ENCODE measurements at places on chromosomes 7 and 10.

DNA sequence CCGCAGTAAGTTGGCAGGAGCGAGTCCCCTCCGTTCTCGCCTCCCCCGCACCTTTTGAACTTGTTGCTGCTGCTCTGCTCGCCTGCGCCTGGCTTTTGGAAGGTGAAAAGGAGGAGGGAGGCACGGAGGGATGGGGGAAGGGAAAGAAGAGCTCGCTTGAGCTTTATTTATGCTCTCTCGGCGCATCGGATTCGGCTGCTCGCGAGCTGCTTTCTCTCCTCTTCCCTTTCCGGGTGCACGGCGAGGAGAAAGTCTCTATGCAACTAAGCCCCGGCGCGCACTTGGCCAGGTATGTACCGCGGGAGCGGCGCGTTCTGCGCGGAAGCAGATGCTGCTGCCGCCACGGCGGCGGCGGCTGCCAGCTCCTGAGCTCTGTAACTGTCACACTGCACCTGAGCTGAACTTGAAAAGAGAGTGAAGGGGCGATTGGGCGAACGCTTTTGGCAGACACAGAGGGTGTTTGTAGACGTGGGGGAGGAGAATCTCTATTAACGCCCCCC is 551 bp downstream of the KCND2 start:
- DNase-seq: peak; percentile 85

- peak; percentile 96 for DNase-seq
Measured at GRCh38 chr10:80408242-80409101, at the start of gene PRXL2A. Gene PRXL2A, plus strand, starts transcription at chr10:80408551. Its CDS starts 11,917 bp downstream, at chr10:80420468.

DNA sequence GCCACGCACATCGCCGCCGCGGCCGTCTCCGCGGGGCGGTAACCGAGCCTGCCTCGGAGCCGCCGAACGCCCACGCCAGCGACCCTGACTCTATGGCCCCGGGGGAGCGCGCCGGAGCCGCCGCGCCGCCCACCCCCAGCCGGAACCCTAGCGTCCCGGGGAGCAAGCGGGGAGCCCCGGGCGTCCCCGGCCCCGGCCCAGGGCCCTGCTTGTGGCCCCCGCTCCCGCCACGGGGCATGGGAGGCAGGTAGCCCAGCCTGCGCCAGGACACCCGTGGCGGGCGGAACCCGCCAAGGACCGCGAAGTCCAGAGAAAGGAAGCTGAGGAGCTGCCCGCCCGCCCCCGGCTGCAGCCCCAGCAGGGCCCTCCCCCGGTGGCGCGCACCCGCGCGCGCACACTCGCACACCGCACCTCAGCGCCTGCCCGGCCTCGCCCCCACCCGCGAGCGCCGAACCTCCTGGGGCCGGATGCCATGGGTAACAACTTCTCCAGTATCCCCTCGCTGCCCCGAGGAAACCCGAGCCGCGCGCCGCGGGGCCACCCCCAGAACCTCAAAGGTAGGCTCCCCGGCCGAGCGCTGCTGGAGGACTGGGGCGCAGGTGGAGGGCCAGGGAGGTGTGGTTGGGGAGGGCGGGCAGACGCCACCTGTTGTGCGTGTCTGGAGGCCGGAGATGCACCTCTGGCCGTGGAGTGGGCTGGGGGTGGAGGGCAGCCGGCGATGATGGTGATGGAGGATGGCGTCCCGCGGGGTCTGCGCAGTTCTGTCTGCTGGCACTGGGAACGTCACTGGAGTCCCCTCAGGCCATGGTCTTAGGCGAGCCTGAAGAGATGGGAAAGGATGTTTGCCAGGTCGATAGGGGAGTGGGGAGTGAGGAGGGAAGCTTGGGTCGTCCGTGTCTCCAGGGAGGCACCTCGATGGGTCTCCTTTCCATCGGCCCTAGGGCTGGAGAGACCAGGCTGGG is 692 bp downstream of the NEURL1 start:
- peak; percentile 65 for DNase-seq

GRCh38 chr10:133379152-133379800 is at the start of gene PAOX:
Gene PAOX, plus strand, starts transcription at chr10:133379262. Its CDS starts 55 bp downstream, at chr10:133379317.
- DNase-seq: peak; percentile 70

DNA sequence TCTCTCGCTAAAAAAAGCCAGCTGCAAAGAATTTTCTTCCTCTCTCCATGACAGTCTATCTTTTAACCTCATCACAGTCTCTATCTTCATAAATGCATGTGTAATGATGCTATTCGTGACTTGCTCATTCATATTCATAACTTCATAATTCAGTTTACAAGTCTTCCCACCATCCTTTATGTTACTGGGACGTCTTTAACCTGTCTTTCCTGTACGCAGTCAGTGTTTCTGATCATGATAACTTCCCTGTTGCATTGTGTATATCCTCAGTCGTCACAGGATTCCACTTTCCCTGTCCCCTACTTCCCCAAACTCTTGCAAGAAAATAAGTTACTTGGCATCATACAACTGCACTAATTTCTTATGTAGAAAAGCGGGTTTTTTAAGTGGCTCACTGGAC is 165.6 kb upstream of the ASAH2 start:
- DNase-seq: no peak

DNA sequence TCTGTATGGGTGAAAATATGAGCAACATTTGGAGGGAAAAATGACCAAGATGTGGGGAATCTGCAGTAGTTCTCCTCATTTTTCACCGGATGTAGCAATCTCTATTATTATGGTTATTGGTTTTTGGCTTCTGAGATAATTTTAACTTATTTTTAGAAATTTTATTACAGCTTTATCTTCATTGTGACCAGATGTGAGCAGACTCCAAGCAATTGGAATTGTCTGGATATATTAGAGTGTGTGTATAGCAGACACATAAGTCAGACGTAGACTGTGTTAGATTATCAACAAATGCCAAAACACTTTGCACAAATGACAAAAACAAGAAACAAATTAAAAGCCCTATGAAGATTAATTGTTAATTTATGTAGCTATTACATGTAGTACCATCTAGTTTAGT is 249.1 kb downstream of the DNAJB9 start:
- no peak for DNase-seq

GRCh38 chr10:117390420-117390819 is 15.2 kb upstream of the PDZD8 start:
- DNase-seq: no peak

GRCh38 chr10:4902571-4903011 is 60.6 kb upstream of the AKR1C1 start:
- DNase-seq: no peak

DNA sequence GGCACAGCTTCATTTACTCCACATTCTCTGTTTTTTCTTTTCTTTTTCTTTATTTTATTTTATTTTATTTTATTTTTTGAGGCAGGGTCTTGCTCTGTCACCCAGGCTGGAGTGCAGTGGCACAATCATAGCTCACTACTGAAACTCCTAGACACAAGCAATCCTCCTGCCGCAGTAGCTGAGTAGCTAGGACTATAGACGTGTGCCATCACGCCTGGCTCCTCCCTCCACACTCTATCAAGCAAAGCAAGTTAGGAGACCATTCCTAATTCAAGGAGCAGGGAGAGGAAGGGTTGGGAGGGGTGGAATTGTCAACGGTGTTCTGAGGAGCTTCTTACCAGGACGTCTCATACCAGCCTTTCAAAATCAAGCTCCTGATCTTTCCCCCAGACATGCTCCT is 52.4 kb downstream of the OAT start:
- DNase-seq: no peak

DNA sequence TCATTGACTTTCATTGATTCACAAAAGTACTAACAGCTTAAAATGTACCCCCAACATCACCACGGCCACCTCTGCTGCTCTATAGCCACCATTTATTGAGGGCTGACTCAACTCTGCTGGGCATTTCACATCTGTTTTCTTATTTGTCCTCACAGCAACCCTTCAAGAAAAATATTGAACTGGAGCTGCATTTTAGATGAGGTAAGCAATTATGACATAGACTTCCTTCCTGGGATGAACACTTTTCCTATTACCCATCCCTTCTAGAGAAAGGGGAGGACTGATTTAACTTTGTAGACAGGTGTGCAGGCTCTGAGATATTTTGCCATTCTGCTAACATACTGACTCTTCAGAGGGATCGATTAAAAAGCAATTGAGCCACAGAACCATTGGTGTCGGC is 217.4 kb downstream of the CACNA2D1 start:
- no peak for DNase-seq

GRCh38 chr10:71725998-71726579 is 6.5 kb upstream of the C10orf105 start:
- DNase-seq: no peak

DNA sequence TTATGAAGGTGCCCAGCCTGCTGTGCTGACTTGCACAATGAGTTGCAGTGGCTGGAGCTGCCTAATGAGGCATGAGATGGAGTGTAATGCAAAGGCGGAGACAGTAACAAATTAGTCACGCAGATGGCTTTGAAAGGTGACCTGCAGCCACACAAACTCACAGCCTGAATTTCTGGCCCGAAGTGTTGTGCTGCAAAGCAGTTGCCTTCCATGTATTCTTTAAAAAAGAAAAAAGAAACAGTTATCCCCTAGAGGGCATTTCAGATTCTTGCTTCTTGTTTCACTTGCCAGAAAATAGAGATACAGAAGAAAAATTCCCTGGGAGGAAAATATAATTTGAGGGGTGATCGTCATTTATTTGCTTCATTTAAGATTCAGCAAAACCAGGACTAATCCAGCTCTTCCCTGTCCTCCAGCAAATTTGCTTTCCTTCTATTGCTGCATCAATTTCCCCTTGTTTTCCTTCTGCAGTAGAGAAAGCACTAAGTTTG is 239.9 kb downstream of the ADRA2A start:
- DNase-seq: no peak

GRCh38 chr7:103349805-103350204 is 2.4 kb downstream of the PSMC2 start:
- no peak for DNase-seq

DNA sequence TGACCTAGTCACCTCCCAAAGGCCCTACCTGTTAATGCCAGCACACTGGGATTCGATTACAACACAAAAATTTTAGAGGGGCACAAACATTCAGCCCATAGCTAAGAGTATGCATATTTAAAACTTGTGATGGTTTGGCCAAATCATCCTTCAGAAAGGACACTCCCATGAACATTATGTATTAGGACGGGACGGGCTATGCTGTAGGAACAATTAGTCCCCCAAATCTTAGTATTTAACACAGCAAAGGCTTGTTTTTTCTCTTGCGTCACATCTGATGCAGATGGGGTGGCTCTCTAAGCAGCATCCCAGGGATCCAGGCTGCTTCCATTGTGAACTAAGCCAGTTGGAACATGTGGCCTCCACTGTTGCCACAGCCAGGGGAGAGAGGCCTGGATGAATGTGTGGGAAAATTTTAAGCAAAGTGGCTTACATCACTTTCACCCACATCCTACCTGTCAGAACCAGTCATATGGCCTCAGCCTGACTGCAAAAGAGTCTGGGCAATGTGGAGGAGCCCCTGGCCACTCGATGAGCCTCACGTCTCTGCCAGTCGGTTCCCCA is 26.6 kb downstream of the CHST3 start:
- DNase-seq: no peak

DNA sequence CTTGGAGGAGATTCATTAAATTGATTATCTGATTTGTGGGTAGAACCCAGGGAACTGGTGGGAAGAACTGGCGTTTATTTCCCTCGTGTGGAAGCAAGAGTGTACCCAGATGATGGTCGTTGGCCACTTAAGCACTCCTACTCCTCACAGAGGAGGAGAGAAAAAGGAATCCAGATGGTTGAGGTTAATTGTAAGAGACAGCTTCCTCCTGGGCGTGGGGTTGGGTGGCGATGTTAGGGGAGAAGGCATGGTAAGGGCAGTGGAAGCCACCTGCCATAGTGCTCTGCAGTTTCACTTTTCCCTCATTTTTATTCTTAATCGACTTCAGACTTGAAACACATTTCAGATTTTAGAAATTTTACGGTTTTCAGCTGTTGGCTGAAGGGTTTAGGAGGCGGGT is 104.1 kb downstream of the DOCK1 start:
- DNase-seq: no peak

DNA sequence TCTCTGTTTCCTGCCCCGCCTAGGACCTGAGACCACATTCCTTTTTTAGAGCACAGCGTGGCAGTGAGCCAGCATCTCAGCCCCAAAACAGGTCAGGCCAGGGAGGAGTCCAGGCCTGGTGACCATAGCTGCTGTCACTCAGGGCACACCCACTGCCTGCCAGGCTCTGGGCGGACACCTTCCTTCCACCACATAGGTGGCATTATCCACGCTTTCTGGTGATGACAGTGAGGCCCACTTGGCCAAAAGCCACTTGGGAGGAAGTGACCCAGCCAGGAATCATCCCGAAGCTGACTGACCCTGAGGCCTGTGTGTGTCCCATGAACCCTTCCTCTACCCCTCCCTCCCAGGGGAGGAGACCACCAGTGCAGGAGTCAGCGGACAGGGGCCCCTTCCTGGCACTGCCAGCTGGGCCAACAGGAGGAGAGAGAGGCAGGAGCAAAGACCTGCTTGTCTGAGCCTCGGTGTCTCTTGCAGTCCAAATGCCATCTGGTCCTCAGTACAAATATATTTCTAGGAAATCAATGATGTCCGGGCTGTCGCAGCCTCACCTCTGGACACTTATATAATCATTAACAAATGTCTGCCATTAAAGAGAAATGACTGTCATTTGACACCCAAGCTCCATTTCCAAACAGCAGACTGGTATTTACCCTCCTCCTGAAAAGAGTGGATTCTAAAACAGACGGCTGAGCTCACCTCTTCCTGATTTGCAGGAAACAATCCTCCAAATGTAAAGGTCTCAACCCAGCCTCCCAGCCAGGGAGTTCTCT is 63.0 kb downstream of the ABRAXAS2 start:
- no peak for DNase-seq

GRCh38 chr7:2255145-2256139 is 13.4 kb downstream of the NUDT1 start:
- DNase-seq: no peak

- DNase-seq: no peak
Measured at GRCh38 chr10:97024168-97025073, 161.3 kb downstream of the SLIT1 start.

- no peak for DNase-seq
Measured at GRCh38 chr7:5210751-5211338, 20.8 kb downstream of the WIPI2 start.

DNA sequence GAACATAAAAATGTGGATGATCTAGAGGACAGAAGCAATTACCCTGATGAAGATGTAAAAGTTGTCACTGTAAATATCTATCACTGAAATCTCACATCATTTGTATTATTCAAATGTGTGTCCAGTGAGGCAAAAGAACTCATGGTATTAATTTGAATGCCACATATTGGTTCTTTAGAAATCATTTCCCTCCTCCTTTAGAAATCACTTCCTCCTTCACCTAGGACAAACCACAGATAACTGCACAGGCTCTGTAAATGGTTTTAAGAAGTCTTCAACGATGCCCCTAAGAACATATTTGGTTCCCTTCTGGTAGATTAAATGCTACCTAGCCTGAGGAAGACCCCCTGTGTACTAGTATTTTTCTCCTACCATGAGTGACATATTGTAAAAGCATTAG is 33.1 kb upstream of the ZNF518A start:
- no peak for DNase-seq

GRCh38 chr7:129561677-129562359 is 49.7 kb upstream of the NRF1 start:
- no peak for DNase-seq

- no peak for DNase-seq
Measured at GRCh38 chr10:84581976-84582375, 253.6 kb downstream of the CCSER2 start.

- DNase-seq: peak; percentile 2
Measured at GRCh38 chr10:13587391-13587790, 626 bp downstream of the PRPF18 start.

Measured in spinal cord (tissue), 10 donors.